ENCODE measurements at places on chromosomes 11 and 22. TPM values are rescaled to one million over a fixed set of nuclear protein-coding genes. Genes with fewer than 3 reads are reported as not detected.

GRCh38 chr22:37999640-38000272 is 15.4 kb upstream of the SOX10 start:
- no peaks in the 10 kb centered on the region for H3K27me3 ChIP-seq
- DNase-seq = peak; percentile 95
- no peak overlapping the region for H3K4me3 ChIP-seq

GRCh38 chr11:106381895-106382294 is 304.4 kb downstream of the AASDHPPT start:
- H3K27ac ChIP-seq = no peak overlapping the region
- H3K4me3 ChIP-seq = no peak overlapping the region
- no peaks in the 10 kb centered on the region for H3K4me1 ChIP-seq

GRCh38 chr11:66150140-66150539 is 80.1 kb downstream of the PACS1 start:
- no peaks in the 10 kb centered on the region for H3K27me3 ChIP-seq
- no peak for DNase-seq
- no peak overlapping the region for H3K4me3 ChIP-seq
- H3K27ac ChIP-seq = no peak overlapping the region

DNA sequence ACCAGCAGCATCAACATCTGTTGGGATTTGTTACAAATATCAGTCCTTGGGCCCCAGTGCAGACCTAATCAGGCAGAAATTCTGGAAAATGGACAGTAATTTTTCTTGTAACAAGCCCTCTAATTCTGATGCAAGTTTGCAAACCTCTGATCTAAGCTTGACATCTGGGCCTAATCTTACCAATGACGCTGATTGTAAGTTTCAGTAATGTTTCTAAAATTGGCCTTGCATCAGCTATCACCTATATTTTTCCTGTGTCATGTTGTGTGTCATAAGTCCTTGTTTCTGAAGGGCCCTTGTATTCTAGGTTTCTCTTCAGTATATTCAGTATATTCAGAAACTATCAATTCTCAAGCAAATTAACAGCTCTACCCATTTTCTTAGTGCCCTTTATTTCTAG is 36.4 kb downstream of the ZNF215 start:
- DNase-seq = no peak
- H3K27ac ChIP-seq = no peak overlapping the region
- no peaks in the 10 kb centered on the region for H3K4me1 ChIP-seq
- H3K27me3 ChIP-seq = no peaks in the 10 kb centered on the region
- no peak overlapping the region for H3K4me3 ChIP-seq
- no peaks in the 10 kb centered on the region for H3K36me3 ChIP-seq

- no peaks in the 10 kb centered on the region for H3K4me1 ChIP-seq
- no peak overlapping the region for H3K27ac ChIP-seq
- no peaks in the 10 kb centered on the region for H3K36me3 ChIP-seq
- no peak for DNase-seq
- H3K4me3 ChIP-seq = no peak overlapping the region
- peaks cover 43% of the 10 kb centered on the region for H3K27me3 ChIP-seq
Measured at GRCh38 chr22:50019316-50019715, 6.8 kb upstream of the IL17REL start.

DNA sequence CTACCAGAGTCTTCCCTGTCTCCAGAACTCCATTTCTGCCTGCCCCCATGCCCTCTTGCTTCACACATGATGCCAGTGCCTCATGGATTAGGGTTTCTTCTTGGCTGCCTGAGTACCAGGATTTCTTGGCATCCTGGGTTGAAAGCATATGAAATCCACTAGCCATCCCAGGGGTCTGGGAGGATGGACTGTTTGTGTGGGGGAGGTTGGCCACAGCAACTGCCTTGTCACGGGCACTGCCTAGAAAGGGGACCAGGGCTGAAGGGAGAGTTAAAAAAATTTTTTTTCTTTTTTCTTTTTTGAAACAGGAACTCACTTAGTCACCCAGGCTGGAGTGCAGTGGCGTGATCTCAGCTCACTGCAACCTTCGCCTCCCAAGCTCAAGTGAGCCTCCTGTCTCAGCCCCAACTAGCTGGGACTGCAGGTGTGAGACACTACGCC is 4.2 kb downstream of the USP35 start:
- H3K4me3 ChIP-seq = no peak overlapping the region
- no peaks in the 10 kb centered on the region for H3K36me3 ChIP-seq
- H3K27me3 ChIP-seq = no peaks in the 10 kb centered on the region
- H3K27ac ChIP-seq = peak overlapping the region; percentile 64

DNA sequence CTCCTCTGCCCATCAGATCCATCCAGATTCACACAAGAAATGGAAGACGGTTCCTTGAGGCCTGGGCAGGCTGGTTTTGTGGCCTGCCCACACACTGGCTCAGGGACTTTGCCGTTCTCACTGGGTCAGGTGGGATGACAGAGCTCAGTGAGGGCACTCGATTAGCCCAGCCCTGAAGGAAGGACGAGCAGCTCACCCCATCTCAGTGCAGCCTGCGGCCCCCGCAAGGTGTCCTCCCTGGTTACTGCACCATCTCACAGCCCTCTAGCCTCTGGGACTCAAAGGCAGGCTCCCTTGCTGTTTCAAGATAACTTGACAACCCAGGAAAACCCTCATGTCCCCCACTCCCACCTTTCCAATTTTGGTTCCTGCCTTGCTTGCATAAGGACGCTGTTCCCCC is 4.2 kb downstream of the SLC16A8 start:
- H3K4me3 ChIP-seq = no peak overlapping the region
- H3K27ac ChIP-seq = no peak overlapping the region
- peaks cover 15% of the 10 kb centered on the region for H3K27me3 ChIP-seq
- H3K4me1 ChIP-seq = peaks cover 15% of the 10 kb centered on the region
- no peak for DNase-seq

DNA sequence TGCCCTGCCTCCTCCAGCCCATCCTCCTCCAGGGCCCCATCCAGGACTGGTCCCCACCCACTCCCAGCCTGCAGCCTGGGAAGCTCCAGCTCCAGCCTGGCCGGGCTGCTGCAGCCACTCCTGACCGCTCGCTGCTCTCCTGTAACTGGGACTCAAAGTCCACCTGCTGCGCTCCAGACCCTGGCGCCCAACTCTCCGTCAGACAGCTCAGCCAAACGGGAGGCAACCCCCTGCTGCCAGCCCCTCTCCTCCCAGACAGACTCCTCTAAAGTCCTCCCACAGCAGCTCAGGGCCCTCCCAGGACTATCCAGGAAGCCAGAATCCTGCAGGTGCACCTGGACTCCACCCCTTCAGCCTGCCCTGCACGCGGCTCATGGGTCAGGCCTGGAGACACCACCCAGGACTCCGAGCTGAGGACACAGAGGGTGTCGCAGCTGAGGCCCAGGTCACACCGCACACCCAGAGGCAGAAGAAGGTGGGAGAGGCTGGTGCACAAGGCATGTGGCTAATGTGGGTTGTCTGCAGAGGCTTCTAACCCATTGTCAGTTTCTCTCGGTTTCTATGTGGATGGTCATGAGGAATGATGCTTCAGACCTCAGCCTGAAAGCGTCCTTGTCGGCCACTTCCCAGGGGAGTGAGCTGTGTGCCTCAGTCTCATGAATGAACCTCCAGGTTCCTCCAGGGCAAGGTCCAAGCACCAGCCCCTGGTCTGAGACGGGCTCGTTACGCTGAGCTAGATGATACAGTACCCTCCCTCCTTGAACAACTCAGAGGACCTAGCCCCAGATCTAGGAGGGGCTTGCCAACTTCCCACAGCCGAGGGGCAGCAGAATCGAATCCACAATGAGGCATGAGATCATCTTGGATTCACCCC is 1514.8 kb downstream of the TBC1D22A start:
- no peaks in the 10 kb centered on the region for H3K36me3 ChIP-seq
- no peak overlapping the region for H3K4me3 ChIP-seq
- no peaks in the 10 kb centered on the region for H3K4me1 ChIP-seq
- no peak for DNase-seq
- H3K27ac ChIP-seq = no peak overlapping the region

DNA sequence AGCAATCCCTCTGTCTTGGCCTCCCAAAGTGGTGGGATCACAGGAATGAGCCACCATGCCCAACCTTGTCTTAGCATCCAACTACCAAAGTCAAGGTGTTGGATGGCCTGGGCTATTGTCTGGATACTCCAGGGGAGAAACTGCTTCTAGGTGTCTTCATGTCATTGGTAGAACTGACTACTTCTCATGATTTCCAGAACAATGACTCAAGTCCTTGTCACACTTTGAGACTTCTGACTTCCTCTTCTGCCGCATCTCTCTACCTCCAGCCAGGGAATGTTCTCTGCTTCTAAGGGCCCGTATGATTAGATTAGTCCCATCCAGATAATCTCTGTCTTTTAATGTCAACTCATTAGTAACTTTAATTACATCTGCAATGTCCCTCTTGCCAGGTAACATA is 30.6 kb downstream of the APOL6 start:
- no peak overlapping the region for H3K27ac ChIP-seq
- H3K27me3 ChIP-seq = no peaks in the 10 kb centered on the region
- H3K4me1 ChIP-seq = peaks cover 20% of the 10 kb centered on the region
- H3K36me3 ChIP-seq = no peaks in the 10 kb centered on the region
- DNase-seq = no peak

DNA sequence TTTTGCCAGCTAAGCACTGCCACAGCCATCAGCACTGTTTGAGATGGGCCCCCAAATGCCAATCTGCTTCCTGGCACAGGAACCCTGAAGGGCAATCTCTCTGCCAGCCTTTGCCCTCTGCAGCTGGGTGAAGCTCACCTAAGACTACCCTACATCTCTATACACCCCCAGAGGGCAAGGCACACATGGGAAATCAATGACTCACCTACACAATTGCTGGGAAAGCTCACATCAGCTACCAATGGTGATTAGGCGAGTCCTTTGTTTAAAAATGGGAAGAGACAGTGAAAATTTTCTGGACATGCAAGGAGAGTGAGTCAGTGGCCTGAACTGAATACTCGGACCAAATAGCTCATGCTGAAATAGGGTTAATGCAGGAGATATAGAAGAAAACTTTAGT is 12.6 kb upstream of the PRDM11 start:
- H3K36me3 ChIP-seq = no peaks in the 10 kb centered on the region
- no peaks in the 10 kb centered on the region for H3K27me3 ChIP-seq
- no peak overlapping the region for H3K27ac ChIP-seq
- no peak for DNase-seq
- no peaks in the 10 kb centered on the region for H3K4me1 ChIP-seq

DNA sequence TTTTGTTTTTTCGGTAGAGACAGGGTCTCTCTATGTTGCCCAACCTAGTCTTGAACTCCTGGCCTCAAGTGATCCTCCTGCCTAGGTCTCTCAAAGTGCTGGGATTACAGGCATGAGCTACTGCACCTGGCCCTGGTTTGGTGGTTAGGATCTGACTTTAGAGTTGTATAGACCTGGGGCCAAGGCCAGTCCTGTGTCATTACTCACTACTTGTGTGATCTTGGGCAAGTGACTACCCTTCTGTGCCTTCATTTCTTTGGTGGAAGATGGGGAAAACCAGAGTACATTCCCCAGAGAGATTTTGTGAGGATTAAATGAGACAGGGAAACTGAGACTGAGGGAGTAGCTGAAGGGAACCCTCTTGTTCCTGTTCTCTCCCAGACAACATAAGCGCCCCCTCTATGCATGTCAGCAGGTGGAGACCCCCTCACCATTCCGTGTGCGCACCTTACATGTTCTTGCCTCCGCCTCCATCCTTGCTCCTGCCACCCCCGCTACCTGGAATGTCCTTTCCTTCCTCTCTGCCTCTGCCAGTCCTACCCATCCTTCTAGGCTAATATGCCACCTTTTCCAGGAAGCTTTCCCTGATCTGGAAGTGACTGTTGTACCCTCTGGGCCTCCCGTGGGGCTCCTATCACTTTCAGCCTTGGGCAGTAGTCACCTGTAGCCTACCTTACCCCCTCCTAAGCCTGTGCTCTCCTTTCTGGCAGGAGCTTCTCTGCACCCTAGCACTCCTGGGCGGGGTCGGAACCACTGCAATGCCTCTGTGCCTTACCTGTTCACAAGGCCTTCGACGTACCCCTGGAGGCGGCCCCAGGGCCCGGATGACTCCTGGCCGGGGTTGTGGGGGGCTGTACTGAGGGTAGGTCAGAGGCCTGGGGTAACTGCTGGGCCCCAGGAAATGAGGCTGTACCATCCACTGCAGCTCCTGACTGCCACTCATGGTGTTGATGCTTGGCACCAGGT is 3.9 kb downstream of the FOSL1 start:
- no peak overlapping the region for H3K4me3 ChIP-seq
- DNase-seq = no peak
- H3K4me1 ChIP-seq = peaks cover 19% of the 10 kb centered on the region
- H3K27ac ChIP-seq = no peak overlapping the region
- H3K36me3 ChIP-seq = no peaks in the 10 kb centered on the region
- H3K27me3 ChIP-seq = peaks cover 16% of the 10 kb centered on the region

DNA sequence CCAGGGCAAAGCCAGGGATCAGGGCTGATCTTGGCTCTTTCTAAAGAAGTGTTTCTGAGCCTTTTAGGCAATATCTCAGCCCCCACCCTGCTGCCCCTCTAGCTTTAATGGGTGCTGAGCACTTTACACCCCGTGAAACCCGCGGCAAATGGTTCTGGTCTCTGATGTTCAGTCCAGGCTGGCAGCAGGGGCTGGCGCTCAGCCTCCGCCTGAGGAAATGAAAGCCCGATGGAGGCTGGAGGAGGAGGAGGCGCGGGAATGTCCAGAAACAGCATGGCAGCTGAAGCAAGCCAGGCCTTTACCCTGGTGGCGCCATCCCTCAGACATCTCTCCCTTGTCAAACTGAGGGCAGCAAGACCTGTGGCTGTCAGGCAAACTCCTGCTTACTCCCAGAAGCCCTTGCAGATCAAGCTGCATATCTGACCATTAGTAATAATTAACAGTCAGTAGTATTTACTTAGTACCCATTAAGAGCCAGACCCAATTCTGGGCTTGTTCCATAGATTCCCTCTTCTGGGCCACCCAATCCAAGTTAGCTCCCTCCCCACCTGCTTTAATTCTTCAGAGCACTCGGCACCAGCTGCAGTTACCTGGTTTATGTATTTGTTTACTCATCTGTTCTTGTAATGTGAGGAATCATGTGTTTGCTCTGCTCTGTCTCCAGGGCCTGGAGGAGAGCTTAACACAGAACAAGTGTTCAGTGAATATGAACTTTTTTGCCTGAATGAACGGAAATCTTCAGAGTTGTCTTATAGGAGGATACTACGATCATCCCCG is 15.0 kb upstream of the ALX4 start:
- no peak overlapping the region for H3K4me3 ChIP-seq
- DNase-seq = no peak
- H3K36me3 ChIP-seq = no peaks in the 10 kb centered on the region

- DNase-seq = no peak
- no peak overlapping the region for H3K4me3 ChIP-seq
- no peak overlapping the region for H3K27ac ChIP-seq
- no peaks in the 10 kb centered on the region for H3K4me1 ChIP-seq
- no peaks in the 10 kb centered on the region for H3K36me3 ChIP-seq
Measured at GRCh38 chr11:10201343-10201742, 92.7 kb downstream of the SBF2 start.

- no peak for DNase-seq
- no peaks in the 10 kb centered on the region for H3K27me3 ChIP-seq
- H3K36me3 ChIP-seq = no peaks in the 10 kb centered on the region
- H3K4me3 ChIP-seq = no peak overlapping the region
Measured at GRCh38 chr22:37846433-37846832, 2.3 kb upstream of the ANKRD54 start.

SCUBE2 gene
- total RNA-seq = 2.4 TPM

SLC6A5 gene
- not detected for total RNA-seq
